Activated naive CD4-positive, alpha-beta T cell treated with anti-CD3 and anti-CD28 coated beads for 36 hours (primary cell): ENCODE measurements at places on chromosomes 1 and 21.
A peak's percentile ranks its signal among the peaks of the same experiment; 100 is the strongest.

DNA sequence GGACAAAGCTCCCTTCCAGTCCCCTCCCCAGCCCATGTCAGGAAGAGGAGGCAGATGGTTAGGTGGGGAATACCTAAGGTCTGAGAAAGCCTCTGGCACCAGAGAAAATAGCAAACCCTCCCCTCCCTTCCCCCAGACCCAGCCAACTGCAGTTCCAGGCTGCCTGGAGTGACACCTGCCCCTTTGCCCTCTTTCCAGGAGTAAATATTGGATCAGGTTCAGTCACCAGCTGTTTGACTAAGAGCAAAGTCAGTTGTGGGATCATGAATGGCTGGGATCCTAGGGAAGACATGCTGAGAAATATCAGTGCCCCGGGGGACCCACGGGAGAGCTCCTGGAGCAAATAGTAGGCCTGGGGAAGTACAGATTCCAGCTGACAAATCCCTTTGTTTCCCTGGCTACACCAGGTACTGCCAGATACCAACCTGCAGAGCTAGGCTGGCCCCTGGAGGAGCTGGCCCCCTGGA, 12.2 kb upstream of the CDK18 start:
- DNase-seq, result no peak

- no peak for DNase-seq
Observed at GRCh38 chr1:29954591-29954990, 718.3 kb downstream of the PTPRU start.

GRCh38 chr21:27424601-27425000, 457.7 kb upstream of the ADAMTS5 start:
- no peak for DNase-seq

DNA sequence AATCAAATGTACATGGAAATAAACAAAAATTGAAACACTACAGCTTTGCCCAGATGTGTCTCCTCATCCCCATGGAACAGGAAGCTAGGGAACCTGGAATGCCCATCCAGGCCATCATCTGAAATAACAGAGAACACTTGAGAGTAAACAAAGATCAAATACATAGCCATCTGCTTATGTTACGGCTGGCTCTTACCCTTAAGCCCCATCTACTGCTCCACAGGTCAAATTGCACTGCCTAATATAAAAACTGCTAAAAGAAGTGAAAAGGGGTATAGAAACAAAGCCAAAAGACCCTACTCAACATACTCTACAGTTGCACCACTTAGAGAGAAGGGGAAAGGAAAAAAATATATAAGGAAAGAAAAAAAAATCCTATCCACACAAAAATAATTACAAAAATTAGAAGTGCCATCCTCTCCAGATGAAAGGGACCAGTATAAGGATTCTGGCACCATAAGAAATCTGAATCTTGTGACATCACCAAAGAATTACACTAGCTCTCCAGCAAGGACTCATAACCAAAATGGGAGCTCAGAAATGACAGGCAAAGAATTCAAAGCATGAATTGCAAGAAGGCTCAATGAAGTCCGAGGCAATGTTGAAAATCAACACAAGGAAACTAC, 26.9 kb downstream of the OR6Y1 start:
- no peak for DNase-seq

GRCh38 chr1:246142320-246142893, 364.7 kb downstream of the SMYD3 start:
- no peak for DNase-seq

DNA sequence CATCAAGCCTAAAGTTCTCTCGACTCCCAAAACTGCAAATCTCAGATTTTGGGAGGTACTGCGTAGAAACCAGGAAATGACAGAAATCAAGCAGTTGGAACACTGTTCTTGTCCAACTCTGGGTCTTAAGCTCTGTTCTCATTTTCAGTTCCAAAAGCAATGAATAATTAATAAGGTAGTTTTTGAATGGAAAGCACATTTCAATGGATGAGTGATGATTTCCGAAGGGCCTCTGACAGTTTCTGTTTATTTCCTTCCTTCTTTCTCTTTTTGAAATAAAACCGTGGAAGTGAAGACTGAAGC, 20.9 kb upstream of the TARBP1 start:
- DNase-seq, result no peak

DNA sequence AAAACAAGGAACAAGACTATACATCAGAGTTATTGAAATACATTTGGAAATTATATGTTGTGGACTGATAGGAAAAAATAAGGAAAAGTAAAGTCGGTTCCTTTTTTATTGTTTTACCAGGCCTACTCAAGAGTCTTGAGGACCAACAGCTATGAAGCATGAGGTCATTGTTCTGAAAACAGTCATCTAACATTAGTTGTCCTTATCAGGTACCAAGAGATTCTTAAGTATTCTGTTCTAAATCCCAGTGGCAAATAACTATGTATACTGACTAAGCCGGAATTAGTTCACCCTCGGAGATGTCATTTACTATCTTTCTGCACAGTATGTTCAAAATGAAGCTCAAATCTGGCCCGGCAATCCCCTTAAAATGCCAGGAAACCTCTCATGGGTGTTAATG, 585 bp downstream of the ADGRL4 start:
- no peak for DNase-seq

DNA sequence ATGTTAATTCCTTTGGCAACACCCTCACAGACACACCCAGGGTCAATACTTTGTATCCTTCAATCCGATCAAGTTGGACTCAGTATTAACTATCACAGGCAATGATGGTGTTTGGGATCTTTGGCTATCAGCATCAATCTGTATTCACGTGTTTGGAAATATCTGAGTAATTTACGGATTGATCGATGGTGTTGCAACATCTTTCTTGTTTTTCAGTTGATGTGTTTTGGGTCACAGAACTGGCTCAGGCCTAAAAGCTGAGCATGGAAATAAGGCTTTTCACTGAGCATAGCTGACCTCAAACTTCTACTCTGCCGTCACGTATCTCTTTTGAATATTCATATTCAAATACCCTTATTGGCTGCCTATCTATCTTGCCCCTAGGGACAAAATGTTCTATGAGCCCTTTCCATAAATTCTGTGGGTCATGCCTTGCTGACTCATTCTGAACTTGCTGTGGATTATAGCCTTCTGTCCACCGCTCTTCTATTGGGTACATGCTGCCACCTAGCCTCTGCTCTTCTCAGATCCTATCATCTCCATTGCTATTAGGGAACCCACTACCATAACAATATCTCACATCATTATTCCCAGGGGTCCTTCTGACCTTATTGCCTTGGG, 156.0 kb downstream of the PDE4B start:
- DNase-seq, result no peak

GRCh38 chr1:10521537-10522157, 46.9 kb downstream of the PEX14 start:
- DNase-seq, result no peak

- DNase-seq, result no peak
Observed at GRCh38 chr1:184272175-184272866, 114.5 kb upstream of the C1orf21 start.

GRCh38 chr21:45551316-45551715, 9.1 kb upstream of the SLC19A1 start:
- DNase-seq, result peak; percentile 67

GRCh38 chr21:42646836-42647235, 6.6 kb upstream of the PDE9A start:
- no peak for DNase-seq

GRCh38 chr1:228941666-228942065, 206.4 kb downstream of the RHOU start:
- no peak for DNase-seq

DNA sequence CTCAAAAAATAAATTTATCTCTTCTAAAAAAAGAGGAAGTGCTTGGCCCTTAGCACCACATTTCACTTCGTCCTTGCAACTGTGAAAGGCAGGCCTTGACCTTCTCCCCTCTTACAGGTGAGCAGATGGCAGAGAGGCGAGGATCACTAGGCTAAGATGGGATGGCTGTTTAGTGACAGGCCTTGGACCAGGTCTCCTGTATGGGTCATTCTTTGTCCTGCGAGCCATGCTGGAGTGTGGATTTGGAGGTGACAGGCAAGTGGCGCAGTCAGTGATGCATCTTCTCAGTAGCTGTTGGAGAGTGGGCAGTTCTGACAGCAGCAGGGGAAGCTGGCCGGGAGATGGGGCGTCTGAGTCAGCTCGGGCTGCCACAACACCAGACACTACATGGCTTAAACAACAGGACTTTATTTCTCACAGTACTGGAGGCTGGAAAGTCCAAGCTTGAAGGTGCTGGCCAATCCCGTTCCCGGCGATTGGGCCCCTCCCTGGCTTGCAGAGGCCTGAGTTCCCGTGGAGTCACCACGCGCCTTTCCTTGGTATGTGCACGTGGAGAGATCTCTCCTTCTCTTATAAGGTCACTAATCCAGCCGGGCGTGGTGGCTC, 16.5 kb downstream of the SLC27A3 start:
- no peak for DNase-seq

DNA sequence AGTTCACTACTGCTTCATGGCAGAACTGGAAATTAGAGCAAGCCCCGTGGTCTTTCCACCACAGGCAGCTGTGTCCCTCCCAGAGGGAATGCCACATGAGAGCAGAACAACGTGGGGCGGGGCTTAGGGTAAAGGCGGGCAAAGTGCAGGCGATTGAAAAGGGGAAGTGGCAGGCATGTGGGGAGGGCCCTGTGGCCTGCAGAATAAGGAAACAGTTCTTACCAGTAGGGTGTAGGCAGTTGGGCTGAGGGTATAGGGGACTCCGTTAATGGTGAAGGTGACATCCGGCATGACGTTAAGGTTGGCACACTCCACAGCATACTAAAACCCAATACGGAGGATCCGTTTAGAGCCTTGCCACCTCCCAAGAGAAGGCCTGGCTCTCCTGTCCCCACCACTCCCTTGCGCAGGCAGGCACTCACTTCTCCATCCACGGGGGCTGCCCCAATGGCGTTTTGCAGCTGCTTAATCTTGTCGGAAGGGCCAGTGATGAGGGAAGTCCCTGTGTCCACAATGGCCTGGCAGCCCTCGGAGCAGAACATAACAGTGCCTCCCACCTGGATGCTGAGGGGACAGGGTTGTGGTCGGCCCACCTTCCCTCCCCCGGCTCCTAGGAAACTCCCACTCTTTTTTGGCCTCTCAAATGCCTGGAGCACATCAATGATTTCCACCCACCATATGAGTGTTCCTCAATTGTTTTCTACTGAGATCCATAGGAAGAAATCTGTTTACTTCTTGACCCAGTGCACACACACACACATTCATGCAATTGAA, 9.1 kb upstream of the RAB7B start:
- DNase-seq, result peak; percentile 58

- DNase-seq, result no peak
Observed at GRCh38 chr1:25538191-25538767, 5.1 kb upstream of the LDLRAP1 start.

- no peak for DNase-seq
Observed at GRCh38 chr1:22534951-22535350, 28.3 kb upstream of the EPHA8 start.

- peak; percentile 52 for DNase-seq
Observed at GRCh38 chr1:93079685-93080141, 630 bp downstream of the MTF2 start.

DNA sequence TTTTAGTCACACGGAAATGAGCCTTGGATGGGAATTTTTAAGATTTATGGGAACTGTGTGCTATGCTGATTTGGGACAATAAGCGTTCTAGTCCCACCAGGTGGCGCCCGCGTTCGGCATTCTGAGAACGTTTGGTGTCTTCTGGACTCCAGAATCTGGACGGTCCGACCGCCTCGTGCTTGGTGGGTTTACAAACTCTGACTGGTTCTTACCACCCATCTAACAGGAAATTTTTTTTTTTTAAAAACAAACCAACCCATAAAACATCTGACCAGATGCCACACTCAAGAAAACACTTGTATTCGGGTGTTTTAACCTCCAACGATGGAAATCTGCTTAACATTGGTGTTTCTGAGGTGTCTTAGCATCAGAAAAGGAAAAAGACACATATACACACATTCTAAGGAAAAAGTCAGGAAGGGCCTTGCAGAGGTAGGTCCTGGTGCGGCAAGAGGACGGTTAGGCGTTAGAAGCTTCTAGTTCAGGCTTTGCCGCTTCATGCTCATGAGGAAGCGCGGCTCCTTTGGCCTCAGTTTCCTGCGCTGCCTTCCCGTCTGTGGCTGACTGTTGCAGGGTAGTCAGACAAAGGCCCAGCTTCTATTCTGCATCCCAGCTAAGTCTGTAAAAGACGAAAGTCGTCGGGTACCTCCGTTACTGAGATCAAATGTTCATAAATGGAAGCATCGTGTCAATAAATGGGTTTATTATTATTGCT, 814 bp upstream of the DYRK3 start:
- peak; percentile 87 for DNase-seq

DNA sequence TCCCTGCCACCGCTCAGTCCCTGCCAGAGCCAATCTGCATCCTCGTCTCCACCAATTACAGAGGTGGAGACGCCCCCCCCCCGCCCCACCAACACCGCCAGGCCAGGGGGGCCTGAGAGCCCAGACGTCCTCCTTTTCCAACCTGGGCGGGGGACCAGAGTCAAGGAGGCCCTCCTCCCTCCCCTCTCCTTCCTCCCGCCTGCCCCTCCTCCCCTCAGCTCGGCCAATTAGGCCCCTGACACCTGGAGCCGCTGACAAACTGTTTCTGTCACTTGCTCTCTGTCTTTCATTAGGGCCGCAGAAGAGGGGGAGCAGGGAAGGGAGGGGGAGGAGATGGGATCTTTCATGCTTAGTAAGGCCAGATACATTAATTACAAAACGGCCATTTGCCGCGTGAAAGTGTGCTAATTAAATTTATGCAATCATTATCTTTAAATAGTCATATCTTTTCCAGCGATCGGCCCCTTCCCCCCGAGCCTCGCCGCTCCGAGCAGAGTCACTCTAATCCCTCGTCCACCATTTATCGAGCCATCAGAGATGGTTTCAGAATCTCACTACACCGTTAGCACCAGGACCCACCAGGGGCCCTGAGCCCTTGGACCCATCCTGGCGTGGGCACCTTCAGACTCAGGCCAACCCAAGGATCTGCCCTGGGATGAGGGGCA, 94.7 kb downstream of the PAX7 start:
- no peak for DNase-seq

DNA sequence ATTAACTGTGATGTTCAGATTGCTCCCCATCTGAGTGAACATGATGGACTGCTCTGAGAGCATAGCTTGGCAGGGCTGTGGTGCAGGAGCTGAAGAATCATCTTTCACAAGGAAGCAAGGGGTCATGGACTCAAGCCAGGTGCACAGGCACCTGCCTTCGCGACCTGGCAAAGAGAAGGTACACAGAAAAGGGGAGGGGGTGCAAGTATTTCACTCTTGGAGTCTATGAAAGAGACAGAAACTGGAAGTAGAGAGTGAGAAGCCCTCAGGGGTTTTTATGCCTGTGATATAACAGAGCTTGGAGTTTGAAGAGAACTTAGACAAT, 232.6 kb upstream of the PLXNA2 start:
- no peak for DNase-seq
